Stimulated activated CD8-positive, alpha-beta memory T cell treated with anti-CD3 and anti-CD28 coated beads, Interleukin-15, amount 100 ng/mL, for 1 hour (primary cell): ENCODE measurements at places on chromosomes 3 and 15.

GRCh38 chr3:7204848-7205156 is 343.9 kb downstream of the GRM7 start:
- no peak for DNase-seq

DNA sequence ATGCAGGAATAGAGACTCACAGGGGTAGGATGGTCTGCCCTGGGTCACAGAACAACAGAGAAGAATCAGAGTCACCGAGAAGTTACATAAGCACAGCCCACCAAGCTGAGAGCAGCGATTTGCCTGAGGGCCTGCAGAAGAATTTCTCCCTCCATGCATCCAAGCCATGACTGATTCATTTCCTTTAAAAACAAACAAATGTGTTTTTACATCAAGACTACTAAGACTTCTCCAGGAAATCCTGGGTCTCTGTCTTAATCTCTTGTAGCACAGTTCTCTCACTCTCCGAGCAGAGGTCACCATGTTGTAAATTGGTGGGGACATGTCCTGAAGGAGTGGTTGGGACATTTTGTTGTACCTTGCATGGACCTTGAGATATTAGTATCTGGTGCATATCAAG is 159.8 kb downstream of the THSD4 start:
- DNase-seq = no peak

DNA sequence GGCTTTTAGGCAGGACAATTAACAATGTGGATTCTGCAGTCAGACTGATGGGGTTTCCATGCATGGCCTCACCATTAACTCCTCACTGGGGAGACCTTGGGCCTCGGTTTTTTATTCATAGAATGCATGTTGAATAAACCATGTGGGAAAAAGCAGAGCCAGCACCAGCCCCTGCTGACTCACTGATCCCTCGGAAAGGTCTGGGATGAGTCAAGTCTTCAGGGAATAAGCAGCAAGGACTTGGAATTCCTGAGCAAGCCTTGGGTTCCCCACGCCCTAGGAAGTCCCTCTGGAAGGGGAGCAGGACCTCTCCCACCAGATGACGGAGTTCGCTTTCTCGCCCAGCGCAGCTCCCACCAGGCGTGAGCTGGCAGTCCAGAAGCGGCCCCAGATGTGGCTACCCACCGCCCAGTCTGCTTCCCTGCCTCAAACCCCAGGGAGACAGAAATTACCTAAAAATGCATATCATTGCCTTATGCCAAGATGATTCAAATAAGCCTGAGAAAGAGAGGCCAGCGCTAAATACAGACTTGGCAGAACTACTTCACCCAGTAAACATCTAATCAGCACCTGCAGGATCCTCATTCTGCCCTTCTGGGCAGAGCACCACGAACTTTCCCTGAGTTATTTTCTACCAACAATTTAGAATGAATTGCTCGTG is 45.4 kb downstream of the BTD start:
- no peak for DNase-seq

- no peak for DNase-seq
Measured at GRCh38 chr15:91954292-91954691, 100.8 kb downstream of the SLCO3A1 start.

- DNase-seq = no peak
Measured at GRCh38 chr3:120182613-120183511, 88.6 kb upstream of the GSK3B start.

- DNase-seq = no peak
Measured at GRCh38 chr3:170049146-170050000, 11.6 kb downstream of the GPR160 start.

- DNase-seq = no peak
Measured at GRCh38 chr3:166554023-166554422, 716.8 kb upstream of the BCHE start.

GRCh38 chr3:139198929-139199328 is 144.9 kb upstream of the MRPS22 start:
- no peak for DNase-seq
